Activated T-cell treated with anti-CD3 and anti-CD28 coated beads for 24 hours (primary cell): ENCODE measurements at places on chromosomes 2 and 18.

- no peak for DNase-seq
These were observed 3.1 kb upstream of the INPP5D start for GRCh38 chr2:233056961-233057605.

GRCh38 chr2:179233626-179234430 lies 30.8 kb downstream of the SESTD1 start:
- no peak for DNase-seq

DNA sequence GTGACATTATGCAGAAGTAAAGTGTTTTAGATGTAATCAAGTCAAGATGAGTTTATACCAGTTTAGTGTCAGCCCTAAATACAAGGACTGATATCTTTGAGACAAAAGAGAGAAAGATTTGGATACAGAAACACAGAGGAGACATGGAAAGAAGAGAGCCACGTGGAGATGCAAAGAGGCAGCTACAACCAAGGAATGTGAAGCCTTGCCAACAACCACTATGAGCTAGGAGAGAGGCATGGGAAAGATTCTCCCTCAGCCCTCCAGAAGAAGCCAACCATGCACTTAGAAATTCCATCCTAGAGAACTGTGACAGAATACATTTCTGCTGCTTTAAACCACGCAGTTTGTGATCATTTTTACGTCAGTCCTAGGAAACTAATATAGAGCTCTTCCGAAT lies 217.2 kb downstream of the DOK6 start:
- DNase-seq: no peak

GRCh38 chr2:225402210-225402776 lies 2.8 kb downstream of the NYAP2 start:
- DNase-seq: no peak

DNA sequence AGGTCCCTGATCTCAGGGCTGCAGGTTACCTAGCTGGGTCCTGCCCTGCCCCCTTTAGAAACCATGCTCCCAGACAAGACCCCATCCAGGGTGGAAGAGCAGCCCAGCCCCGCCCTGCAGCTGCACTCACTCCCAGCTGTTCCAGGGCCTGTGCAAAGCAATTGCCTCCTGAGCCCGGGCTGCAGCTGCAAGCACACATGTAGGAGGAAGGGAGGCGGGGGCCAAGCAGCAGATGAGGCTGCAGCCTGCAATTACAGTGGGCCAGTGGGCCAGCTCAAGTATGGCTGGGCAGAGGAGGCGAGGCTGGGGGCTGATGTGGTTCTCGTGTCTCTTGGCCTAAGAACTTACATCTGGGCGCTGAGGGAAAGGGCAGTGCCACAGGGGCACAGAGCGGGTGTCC lies 65.4 kb upstream of the TUBA3E start:
- DNase-seq: no peak

GRCh38 chr2:119760956-119761275 lies 1.2 kb downstream of the PTPN4 start:
- DNase-seq: no peak

DNA sequence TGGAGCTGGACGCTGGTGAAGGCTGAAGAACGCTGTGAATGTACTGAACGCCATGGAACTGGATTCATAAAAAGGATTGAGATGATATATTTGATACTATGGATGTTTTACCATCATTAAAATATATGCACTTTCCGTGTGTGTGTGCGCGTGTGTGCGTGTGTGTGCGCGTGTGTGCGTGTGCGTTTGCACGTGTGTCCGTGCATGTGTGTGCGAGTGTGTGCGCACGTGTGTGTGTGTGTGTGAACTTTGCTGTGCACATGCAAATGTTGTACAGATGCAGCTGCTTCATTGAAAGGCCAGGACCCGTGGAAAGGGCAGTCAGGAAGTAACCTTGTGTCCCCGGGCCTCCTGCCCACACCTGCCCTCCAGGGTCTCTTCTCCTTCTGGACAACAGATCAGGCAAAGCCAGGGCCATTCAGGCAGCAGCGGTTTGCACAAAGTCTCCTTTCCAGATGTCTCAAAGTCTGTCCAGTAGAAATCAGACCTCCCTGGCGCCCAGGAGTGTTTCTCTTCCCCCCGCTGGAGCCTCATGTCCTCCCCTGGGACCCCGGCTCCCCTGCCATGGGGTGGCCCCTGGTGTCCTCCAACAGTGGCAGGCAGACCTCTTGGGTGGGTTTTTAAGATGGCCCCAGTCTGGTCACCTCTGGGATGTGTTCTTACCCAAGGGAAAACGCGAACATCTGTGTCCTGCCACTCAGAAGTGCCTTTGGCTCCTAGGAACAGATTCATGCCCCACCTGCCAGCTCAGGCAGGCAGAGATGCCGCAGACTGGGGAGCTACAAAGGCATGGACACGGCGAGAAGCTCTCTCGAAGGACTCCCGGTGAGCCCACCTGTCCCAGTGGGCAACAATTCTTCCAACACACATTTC lies 86.1 kb upstream of the GPC1 start:
- DNase-seq: no peak
